ENCODE measurements at places on chromosomes 5 and 9. TPM values are rescaled to one million over a fixed set of nuclear protein-coding genes. Genes with fewer than 3 reads are reported as not detected.

PPP2R2B gene
- total RNA-seq, result 6.7 TPM

TMEM171 gene
- not detected for total RNA-seq

TEX48 gene
- 0.73 TPM for total RNA-seq

GARNL3 gene
- 4.0 TPM for total RNA-seq

PFN3 gene
- not detected for total RNA-seq

WNT8A gene
- total RNA-seq, result not detected

DOCK2 gene
- 321 TPM for total RNA-seq

NAA35 gene
- 25.5 TPM for total RNA-seq

UGT3A1 gene
- total RNA-seq, result not detected

CACNA1B gene
- not detected for total RNA-seq

YTHDC2 gene
- 32.8 TPM for total RNA-seq

MYOZ3 gene
- not detected for total RNA-seq

ADAMTSL1 gene
- not detected for total RNA-seq

LAMC3 gene
- total RNA-seq, result 0.06 TPM
